Stimulated activated naive CD8-positive, alpha-beta T cell treated with anti-CD3 and anti-CD28 coated beads, Interleukin-15, Interleukin-2, amounts not matched to agents 100 U/mL and 50 U/mL, for 24 hours (primary cell): ENCODE measurements at places on chromosomes 1 and 21.

GRCh38 chr1:230122366-230123279 lies 55.6 kb downstream of the GALNT2 start:
- DNase-seq: no peak

- no peak for DNase-seq
Measured at GRCh38 chr1:90821788-90822359, 104.8 kb upstream of the BARHL2 start.

GRCh38 chr1:225567789-225568188 lies 85.1 kb downstream of the ENAH start:
- DNase-seq: no peak

DNA sequence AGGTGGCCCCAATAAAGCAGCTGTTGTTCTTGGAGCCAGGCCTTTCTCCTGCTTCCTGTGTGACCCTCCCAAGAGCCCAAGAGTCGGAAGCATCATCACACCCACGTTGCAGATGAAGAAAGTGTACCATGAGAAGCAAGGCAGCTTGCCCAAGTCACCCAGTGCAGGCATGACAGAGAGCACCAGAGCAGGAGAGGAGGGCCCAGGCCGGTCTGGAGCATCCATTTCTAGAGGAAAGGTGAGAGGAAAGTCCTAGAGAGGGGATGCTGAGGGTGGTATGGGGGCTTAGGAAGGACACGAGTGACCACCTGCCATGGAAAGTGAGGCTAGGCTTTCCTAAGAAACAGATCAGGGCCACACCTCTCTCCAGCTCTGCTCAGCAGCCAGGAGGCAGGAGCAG lies 47.0 kb downstream of the C1orf198 start:
- DNase-seq: no peak

DNA sequence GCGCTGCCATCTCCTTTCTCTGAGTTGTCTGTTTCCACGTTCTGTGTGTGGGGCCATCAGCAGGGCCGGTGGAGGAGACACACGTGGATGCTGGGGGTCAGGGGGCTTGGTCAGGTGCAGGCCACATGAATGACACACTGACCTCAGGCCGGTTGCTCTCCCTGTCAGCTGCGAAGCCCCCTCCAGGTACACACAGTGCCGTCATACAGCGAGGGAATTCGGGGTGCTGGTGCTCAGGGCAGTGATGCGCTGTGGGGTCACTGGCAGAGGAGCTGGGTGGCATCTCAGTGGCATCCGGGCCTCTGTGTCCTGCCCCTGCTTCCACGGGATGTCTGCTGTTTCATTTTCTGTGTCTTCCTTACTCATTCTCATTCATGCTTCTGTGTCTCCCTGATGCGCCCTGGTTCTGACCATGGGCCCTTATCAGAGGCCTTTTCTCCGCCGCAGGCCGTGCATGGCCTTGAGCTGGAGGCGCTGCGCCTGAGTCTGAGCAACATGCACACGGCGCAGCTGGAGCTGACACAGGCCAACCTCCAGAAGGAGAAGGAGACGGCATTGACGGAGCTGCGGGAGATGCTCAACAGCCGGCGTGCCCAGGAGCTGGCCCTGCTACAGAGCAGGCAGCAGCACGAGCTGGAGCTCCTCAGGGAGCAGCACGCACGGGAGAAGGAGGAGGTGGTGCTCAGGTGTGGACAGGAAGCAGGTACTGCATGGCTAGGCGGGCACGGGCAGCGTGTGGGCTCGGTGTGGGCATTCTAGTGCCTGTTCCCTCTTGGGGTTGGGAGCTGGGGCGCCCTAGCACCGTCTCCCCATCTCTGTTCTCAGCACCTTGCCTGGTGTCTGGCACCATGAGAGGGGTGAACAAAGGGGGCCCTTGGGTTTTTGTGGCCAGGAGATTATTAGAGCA lies 22.6 kb downstream of the PCNT start:
- no peak for DNase-seq

GRCh38 chr1:169550294-169550693 lies 36.0 kb downstream of the F5 start:
- DNase-seq: no peak

GRCh38 chr1:193212637-193213036 lies 26.2 kb upstream of the B3GALT2 start:
- DNase-seq: no peak

- DNase-seq: no peak
Measured at GRCh38 chr1:64423526-64423925, 46.4 kb upstream of the CACHD1 start.

GRCh38 chr1:23816906-23817305 lies 8.3 kb downstream of the HMGCL start:
- no peak for DNase-seq

DNA sequence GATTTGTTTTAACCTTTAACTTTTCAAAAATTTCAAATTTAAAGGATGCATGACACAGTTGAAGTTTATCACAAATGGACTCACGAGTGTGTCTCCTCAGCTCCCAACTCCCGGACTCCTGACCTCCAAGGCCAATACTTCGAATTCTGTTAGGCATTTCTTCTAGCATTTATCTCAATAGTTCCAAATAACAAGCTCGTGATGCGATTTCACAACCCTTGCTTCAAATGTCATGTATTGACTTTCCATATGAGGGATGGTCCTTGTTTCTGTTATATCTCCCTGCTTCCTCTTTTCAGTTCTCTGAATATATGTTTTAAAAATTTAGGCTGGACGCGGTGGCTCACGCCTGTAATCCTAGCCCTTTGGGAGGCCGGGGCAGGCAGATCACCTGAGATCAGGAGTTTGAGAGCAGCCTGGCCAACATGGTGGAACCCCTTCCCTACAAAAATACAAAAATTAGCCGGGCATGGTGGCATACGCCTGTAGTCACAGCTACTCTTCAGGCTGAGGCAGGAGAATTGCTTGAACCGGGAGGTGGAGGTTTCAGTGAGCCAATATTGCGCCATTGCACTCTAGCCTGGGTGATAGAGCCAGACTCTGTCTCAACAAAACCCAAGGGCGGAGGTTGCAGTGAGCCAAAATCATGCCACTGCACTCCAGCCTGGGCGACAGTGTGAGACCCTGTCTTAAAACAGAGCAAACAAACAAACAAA lies 52.0 kb upstream of the TINAGL1 start:
- no peak for DNase-seq

- no peak for DNase-seq
Measured at GRCh38 chr1:210731597-210731996, 402.4 kb downstream of the KCNH1 start.

- DNase-seq: no peak
Measured at GRCh38 chr1:244171241-244171985, 120.3 kb downstream of the ZBTB18 start.

- DNase-seq: no peak
Measured at GRCh38 chr1:230011333-230012092, 55.5 kb upstream of the GALNT2 start.

- no peak for DNase-seq
Measured at GRCh38 chr1:99811075-99811474, 39.1 kb upstream of the AGL start.

DNA sequence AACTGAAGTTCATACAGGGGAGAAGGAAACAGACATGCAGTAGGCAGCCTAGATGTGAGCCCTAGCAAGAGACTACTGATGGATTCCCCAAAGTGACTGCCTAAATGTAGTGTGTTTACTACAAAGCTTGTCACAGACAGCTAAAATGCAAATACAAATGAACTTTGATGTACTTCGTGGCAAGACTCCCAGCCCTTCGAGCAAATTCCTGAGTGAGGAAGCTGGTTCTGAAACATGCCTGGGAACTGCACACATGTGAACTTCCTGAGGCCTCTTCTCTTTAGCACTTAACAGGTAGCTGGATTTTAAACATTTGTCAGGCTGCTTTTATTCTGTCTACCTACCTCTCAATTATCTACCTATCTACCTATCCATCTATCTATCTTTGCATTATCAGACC lies 6.7 kb upstream of the IRF2BP2 start:
- DNase-seq: no peak

DNA sequence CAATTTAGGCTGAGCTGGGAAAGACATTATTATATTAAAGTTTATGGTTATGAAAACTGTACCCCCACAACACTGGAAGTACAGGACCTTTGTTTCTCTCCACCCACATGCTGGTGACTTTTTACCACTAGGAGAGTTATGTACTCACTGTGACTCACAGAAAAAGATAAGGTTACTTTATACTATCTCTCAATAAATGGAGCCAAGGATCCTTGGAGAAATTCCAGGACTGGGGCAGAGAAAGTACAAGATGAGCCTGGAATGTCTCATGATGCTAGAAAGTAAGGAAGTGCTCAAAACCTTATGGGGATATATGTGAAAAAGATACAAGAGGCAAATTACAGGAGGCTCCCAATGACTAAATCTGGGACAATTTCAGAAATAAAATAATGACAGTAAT lies 63.9 kb upstream of the C1orf105 start:
- DNase-seq: no peak

DNA sequence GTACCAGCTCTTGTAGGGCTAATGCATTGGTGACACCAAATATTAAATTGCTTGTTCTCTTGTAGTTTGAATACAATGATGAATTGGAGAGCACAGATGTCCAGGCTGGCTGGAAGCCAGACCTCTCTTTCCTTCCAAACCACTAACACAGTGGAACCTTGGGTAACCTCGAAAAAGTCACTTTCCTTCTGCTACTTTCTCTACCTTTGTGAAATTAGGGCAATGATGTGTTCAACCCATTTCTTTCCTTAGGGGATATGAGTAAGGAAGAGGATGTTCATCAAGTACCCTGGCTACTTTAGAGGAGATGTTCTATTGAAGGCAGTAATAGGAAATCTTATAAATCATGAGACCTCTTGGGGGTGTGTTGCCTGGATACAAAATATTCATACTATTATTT lies 55.7 kb downstream of the XCL2 start:
- DNase-seq: no peak

DNA sequence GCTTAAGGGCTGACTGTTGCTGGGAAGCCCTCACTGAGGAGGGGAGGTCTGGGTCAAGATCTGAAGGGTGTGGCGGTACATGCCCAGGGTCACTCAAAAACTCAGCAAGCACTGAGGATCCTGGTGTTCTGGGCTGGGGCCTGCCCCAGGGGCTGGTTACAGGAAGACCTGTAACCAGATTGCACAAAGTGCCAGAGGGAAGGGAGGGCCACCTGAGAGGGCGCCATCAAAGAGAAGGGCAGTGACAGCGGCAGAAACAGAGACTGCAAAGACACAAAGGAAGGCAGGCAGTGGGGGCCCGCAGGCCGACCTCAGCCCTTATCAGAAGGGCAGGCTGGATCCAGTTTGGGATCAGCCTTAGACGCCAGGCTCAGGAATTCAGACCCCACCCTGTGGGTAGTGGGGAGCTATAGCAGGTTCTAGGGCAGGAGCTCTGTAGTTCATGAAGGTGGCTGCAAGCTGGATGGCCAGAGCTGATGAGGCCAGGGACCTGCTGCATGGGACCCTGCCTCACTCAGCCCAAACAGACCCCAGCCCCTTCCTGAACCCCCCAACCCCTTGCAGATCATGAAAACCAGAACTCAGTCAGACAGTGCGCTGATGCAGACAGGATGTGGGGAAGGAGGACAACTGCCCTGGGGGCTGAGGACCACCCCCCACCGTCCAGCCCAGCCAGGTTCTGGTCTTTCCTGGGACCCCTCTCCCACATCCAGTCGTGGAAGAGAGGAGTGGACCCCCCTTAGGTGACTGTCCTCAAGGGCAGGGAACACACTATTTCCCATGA lies 3.9 kb downstream of the SH2D5 start:
- no peak for DNase-seq
